GM03348 (cell line): ENCODE measurements at places on chromosomes 5 and 9.

DNA sequence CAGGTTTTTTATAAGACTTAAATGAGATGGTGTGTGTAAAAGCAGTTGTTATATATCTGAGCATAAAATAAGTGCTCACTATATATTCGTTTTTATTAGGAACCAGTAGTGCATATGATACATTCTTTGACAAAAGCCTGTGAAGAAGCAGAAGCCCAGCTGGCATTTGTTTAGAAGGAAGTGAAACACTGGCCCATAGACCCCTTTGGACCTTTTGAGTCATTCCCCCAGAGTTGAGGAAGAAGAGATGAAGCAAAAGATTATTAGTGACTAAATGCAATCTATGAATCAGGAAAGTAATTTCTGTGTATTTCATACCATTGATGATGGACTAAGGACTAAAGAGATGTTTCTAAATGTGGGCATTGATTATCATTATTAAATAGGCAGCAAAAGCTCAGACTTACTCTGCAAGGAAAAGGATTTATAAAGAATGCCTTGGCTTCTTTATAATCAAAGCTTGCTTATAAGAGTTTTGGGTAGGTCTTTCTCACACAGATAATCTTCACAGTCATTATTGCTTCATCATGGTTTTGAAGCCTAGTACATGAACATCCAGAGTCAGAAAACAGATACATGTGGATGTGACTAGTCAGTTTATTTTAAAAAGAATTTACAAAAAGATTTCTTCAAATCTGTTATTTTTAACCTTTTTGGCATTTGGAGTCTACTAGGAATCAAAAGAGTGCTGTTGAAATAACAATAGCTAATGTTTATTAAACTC lies 16.9 kb upstream of the FER start:
- DNase-seq: no peak

DNA sequence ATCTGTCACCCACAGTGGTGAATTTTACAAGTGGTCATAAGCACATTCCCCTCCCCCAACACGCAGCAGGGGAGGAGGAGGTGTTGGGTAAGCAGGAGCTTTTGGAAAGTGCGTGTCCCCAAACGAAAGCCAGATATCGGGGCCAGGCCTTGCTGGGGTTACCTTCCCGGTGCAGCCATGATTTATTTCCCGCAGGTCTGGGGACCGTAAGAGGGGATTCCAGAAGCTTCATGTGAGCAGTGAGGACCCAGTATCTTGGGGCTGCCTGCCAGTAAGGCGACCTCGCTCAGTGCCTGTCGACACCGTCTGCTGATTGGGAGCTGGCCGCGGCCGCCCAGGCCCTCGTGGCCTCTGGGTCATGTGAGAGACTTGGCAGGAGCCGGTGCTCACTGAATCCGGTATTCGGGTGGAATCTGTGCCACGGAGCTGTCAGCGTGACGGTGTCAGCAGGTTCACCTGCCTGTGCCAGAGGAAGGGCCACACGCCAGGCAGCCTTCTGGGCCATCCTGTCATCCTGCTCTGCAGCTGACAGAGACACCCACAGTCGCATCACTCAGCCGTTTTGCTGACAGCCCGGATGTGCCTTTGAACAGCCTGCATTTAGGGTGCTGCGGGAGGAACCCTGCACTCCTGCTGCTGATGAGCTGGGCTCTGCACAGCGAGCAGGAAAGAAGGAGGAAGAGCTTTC lies 37.3 kb downstream of the SEC61B start:
- DNase-seq: peak; percentile 71

- peak; percentile 70 for DNase-seq
These were observed 316.6 kb downstream of the AGTPBP1 start for GRCh38 chr9:85425153-85425611.

GRCh38 chr5:159511570-159511969 lies 181.3 kb upstream of the IL12B start:
- no peak for DNase-seq

GRCh38 chr9:126125177-126125576 lies 201.5 kb upstream of the MVB12B start:
- DNase-seq: peak; percentile 11

DNA sequence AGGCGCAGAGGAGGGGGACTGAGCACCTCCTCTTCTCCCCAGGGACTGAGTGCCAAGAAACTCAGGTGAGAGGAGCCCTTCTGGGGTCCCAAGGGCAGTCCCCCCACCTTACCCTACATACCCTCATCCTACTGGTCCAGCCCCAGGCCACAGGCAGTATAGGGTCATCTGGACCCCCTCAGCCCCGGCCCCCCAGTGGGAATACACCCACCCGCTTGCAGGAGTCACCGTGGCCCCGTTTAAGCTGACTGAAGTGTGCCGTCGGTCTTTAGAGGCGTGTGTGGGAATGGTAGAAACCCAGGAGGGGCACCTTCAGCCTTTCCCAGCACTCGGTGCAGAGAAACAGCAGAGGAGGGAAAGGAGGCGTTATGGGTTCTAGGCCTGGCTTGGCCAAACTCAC lies 30.8 kb downstream of the COL15A1 start:
- DNase-seq: no peak

- no peak for DNase-seq
These were observed 129.7 kb downstream of the YIPF5 start for GRCh38 chr5:144040615-144041305.

DNA sequence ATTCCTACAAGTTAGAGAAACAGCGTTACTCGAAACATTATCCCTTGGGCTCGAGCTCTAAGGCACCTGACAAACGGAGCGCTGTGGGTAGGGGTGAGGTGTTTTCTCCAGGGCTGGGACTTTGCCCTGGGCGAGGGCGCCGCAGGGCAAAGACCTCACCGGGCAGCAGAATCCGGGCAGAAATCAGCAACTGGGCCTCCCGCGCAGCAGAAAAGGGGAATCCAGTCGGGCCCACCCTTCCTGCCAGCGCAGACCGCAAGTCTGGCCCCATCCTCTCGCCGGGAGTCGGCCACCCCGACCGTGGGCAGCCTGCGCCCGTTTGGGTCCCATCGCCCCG lies 430 bp upstream of the MSH3 start:
- DNase-seq: peak; percentile 4

DNA sequence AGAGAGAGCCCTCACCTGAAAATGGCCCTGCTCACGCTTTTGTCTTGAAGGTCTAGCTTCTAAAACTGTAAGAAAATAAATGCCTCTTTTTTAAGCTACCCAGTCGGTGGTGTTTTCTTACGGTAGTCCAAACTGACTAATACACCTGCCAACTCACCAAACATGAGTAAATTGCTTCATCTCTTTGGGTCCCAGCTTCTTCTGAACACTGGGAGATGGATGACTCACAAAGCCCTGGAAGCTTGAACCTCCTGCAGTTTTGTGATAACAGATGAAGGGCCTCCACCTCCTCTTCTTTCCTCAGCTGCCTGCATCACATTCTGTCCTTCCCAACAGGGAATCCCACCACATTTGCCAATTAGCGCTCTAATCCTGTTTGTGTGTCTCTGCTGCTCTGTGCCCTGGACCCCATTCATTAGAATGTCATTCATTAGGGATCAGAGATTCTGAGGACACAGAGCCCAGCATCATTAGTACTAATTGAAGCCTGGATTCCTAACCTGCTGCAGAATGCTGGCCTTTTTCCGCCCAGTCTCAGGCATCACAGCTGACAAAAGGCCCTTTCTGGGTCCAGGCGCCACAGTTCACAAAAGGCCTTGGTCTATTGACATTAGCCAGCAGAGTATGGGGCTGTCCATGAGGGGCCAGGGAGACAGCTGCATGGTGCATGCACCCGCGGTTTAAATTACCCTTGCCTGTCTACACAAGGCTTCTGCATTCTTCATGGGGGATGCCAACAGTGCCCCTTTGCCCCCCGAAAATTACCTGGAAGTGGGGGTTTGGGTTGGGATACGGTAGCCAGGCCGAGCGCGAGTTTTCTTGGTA lies 349.3 kb downstream of the SEMA5A start:
- DNase-seq: peak; percentile 14

- DNase-seq: no peak
These were observed 18.7 kb downstream of the RAB14 start for GRCh38 chr9:121182989-121183388.

DNA sequence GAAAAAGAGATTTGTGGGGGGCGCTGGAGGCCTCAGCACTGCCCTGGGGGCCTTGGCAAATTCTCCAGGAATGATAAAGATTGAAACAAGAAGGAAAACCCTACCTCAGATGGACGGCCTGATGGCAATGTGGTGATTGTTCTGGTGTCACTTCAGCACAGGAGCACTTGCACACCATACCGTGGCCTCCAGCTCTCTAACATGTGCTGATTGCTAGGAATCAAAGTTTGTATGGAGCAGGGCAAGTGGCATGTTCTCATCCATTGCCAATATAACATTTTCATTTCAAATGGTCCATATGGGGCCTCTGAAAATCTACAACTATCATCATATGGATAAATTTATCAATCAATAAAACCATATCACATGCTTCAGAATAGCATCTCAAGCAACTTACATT lies 253.0 kb downstream of the DEPDC1B start:
- DNase-seq: no peak

DNA sequence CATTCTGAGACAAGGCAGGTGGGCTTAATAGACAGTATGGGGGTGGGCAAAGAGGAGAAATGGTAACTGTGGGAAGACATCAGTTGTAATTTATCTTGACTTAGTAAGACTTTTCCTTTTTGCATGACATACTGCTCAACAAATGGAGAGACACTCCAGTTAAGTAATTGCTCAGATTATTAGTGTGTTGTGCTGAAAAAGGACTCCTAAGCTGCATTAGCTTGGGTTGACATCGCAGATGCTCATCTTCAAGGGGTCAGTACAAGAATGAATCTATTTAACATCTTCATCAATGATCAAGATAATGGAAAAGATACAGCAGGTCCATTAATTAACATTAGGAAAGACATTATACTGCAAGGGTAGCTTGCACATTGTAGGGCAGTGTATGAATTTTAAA lies 181.1 kb upstream of the ELAVL2 start:
- DNase-seq: no peak

DNA sequence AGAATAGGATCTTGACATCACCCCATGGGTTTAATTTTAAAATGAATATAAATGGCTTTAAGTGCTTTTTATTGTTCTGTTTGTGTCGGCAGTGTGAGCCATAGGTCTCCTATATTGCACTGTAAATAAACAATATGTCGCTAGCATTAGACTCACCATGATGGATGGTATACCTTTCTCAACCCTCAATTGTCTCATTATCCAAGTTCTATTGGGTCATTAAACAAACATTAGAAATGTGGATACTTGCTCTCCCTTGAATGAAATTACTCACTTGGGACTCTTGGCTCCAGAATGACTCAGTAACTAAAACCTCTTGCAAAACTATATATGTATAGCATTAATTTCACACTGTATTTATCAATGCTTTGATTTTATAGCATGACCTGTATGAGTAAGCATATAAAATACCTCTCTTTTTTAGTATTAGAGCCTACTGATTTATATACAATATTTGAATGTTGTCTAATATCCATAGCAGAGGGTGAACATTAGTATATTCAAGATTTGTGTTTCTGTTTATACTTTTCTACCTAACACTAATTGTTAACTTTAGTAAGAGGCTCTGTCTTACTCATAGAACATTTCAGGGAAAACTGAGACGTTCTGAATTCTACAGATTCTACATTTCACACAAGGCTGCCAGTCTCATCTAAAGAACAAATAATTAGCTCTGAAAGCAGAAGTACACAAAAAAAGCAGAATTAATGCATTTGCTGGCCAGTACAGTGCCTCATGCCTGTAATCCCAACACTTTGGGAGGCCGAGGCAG lies 303.8 kb upstream of the PRR16 start:
- no peak for DNase-seq

GRCh38 chr9:126050605-126050990 lies 276.0 kb upstream of the MVB12B start:
- no peak for DNase-seq

DNA sequence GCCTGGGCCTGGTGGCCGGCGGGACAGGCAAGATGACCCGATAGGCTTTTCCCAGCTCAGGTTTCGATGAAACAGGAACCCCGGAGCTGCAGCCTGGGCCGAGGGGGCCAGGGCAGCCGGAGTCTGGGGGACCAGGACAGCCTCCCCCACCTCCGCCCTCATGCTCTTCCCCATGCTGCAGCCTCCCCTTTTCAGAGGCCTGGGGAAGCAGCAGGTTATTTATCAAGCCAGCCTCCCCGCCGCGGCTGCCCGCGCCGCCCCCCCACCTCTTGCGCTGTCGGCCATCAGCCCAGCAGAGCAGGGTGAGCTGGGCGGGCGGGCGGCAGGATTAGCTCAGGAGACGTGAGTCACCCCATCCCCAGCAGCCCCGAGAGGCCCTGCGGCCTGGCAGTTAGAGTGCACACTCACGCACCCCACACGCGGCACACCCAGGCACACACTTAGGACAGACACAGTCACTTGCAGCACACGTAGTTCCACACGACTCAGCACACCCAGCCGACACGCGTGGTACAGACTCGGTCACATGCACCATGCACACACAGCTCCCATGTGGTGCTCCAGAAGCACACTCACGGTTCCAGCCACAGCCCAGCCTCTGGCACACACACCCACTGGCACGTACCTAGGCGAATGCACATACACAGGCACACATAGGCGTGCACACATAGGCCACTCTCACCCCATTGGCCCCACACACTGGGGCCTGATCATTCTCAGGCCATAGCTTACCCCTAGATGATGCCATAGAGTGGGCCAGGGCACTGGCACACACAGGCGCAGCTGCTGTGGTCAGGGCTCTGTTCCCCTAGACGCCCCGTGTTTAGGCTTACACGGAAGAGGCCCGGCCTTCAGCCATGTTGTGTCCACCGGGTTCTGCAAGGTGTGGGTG lies 13.0 kb downstream of the CXXC5 start:
- peak; percentile 96 for DNase-seq

GRCh38 chr9:103474156-103474555 lies 479.0 kb downstream of the CYLC2 start:
- DNase-seq: no peak

DNA sequence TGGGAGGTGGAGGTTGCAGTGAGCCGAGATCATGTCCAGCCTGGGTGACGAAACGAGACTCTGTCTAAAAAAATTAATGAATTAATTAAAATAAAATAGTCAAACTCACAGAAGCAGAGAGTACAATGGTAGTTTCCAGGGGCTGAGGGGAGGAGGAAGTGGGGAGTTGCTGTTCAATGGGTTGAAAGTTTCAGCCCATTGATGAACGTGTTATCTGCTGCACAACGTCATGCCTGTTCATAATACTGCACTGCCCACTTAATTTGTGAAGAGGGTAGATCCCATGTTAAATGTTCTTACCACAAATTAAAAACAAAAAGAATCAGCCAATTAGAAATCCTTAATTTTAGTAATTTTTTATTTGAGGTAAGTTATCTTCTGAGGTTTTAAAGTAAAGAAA lies 16.4 kb upstream of the RUFY1 start:
- no peak for DNase-seq

- DNase-seq: no peak
These were observed 97.6 kb downstream of the NUDT12 start for GRCh38 chr5:103464835-103465484.

DNA sequence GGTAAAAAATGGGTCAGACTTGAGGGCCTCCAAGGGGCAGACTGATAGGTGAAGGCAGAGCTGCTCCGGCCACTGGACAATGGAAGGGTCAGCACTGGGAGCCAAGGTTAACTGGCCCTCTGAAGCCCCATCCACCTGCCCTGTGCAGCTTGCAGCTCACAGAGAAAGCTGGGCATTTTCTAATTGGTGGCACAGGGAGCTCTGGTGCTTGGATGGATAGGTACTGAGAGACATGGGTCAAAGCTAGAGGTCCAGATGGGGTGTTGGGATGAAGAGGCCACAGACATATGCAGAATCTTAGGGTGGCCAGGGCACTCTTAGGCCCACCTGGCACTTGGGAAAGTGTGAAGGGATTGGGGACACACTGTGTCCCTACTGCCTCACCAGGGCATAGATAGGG lies 29.5 kb upstream of the SARDH start:
- no peak for DNase-seq

- no peak for DNase-seq
These were observed 13.5 kb upstream of the TSSK1B start for GRCh38 chr5:113448252-113448651.

GRCh38 chr5:73061593-73061992 lies 58.8 kb upstream of the TMEM171 start:
- DNase-seq: no peak
